ENCODE measurements at places on chromosomes 5 and 9.

GRCh38 chr5:53339962-53340540 is 140.4 kb upstream of the FST start:
- DNase-seq, result no peak

DNA sequence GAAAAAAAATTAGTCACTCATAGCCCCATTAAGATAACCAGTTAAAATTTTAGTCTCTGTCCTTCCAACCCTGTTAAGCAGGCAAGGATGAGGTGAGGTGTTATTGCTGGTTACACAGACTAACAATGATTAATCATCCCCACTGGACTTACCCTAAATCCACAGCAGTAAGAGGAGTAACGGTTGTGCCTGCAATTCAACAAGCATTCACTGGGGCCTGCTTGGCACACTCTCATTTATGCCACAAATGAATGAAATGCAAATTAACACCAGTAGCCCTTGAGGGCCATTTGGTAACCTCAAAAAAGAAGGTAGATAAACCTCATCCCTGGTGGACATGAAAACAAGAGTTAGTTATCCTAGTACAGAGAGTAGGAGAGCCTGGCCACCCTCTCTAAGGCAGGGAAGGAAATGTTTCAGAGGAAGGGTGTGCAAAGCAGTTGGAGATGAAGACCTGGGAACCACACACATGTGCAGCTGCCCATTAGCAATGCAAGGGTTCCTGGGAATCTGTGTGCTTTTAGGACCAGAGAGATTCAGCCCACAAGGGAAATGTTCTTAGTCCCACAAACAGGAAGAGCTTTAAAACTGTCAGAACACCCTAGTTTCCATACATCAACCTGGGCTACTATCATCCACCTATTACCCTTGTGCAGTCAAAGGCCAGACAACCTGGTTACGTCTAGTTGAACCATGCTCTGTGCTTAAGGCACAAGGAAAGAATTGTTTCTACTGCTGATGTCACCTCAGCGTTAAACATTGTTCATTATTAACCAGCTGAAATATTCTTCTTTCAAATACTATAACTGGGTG is 7.7 kb downstream of the LHFPL2 start:
- no peak for DNase-seq

GRCh38 chr9:69762527-69762926 is 2.7 kb upstream of the PTAR1 start:
- no peak for DNase-seq

- DNase-seq, result no peak
These were observed 8.2 kb downstream of the TMEM268 start for GRCh38 chr9:114619191-114619761.

DNA sequence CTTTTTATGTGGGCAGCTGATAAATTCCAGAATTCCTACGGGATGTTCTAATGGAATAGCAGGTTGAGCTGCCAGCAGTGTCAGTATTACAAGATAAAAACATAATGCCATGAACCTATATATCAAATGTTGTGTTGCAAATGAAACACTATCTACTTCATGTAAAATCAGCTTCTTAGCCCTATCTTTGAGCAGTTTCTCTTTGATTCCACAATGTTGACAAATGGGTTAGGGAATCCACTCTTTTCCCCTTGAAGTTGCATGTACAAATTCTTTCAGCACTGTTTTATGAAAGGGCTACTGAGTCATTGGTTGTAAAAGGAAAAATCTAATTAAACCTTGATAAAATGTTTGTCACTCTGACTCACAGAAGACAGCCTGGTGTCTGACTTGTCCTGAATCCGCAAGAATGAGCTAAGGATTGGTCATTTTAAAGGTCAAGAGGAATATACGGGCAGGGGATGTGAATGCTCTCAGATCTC is 950.6 kb upstream of the NUDT12 start:
- DNase-seq, result no peak

Measured in Kasumi-1 (cell line).